Activated CD8-positive, alpha-beta memory T cell treated with anti-CD3 and anti-CD28 coated beads for 1 hour (primary cell): ENCODE measurements at places on chromosomes 4 and X.

- no peak for DNase-seq
Observed at GRCh38 chr4:37383579-37384229, 139.2 kb downstream of the NWD2 start.

DNA sequence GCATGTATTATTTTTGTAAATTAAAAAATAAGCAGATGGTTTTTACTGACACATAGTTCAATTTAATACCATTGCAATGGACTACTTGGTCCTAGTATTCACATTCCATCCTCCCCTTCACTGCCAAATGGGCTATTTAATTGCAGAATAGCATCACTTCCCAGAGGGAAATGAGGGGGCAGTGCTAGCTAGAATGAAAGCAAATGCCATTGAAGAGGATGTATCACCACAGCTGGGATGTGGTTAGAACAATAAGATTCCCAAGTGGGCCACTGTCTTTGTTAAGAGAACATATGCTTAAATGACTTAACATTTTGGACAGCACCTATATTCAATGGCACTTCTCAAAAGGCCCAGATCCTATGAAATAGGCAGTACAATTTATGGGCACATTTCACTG, 224.7 kb downstream of the RBMX2 start:
- DNase-seq, result no peak

GRCh38 chr4:183563874-183564273, 59.0 kb downstream of the ING2 start:
- no peak for DNase-seq

DNA sequence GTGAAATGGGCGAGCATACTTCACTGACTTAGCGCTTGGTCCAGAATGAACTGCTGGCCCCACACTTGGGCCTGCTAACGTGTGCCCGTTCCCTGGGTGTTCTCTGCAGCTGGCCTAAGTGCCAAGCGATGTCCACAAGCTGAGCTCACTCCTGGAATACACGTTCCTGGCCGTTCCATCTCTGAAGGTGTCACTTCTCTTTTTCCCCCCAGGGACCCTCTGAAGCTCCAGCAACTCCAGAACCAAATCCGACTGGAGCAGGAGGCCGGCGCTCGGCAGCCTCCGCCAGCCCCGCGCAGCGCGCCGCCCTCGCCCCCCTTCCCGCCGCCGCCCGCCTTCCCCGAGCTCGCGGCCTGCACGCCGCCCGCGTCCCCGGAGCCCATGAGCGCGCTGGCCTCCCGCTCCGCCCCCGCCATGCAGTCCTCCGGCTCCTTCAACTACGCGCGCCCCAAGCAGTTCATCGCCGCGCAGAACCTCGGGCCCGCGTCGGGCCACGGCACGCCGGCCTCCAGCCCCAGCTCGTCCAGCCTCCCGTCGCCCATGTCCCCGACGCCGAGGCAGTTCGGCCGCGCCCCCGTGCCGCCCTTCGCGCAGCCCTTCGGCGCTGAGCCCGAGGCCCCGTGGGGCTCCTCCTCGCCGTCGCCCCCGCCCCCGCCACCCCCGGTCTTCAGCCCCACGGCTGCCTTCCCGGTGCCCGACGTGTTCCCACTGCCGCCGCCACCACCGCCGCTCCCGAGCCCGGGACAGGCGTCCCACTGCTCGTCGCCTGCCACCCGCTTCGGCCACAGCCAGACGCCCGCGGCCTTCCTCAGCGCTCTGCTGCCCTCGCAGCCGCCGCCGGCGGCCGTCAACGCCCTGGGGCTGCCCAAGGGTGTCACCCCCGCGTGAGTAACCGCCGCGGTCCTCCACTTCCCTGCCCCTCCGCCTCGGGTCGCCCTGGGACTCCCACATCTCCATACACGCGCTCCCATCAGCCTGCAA, 132.3 kb downstream of the CBR4 start:
- DNase-seq, result peak; percentile 1

DNA sequence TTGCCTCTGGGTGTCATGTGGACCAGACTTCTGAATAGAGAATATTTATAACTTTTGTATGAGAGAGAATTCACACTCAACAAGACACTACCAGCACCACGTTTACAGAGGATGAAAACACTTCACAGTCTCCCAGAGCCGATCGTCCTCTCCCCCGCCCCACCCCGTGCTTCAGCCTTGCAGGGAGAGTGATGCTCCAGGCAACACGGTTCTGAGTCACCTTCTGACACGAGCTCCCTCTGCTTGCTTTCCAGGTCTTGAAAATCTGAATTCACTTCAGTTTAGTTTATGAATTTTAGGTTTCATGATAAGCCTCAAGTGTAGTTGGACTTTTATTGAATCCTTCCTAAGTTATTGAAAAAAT, 59.8 kb downstream of the CPLX1 start:
- DNase-seq, result no peak

GRCh38 chrX:85994228-85994627, 53.1 kb downstream of the CHM start:
- no peak for DNase-seq

DNA sequence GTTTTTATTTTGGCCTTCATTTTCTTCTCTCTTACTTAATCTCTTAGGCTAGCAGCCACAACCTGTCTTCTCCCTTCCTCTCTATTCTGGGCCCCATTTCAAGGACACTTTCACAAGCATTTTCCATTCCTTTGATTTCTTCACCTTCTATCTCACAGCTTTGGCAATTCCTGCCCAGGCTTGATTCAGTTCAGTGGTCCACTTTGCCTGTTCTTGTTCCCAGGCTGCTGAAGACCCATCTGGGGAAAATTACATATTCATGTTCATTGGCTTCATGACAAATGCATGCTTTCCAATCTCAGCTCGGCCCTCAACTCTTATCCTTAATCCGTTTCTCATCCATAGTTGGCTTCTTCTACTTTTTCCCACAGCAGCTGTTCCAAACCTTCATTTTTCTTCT, 38.7 kb upstream of the LPAR4 start:
- DNase-seq, result no peak

GRCh38 chr4:123312951-123313592, 83.5 kb upstream of the SPRY1 start:
- DNase-seq, result no peak

- DNase-seq, result peak; percentile 35
Observed at GRCh38 chrX:149871940-149872339, 9.0 kb upstream of the MAGEA8 start.

DNA sequence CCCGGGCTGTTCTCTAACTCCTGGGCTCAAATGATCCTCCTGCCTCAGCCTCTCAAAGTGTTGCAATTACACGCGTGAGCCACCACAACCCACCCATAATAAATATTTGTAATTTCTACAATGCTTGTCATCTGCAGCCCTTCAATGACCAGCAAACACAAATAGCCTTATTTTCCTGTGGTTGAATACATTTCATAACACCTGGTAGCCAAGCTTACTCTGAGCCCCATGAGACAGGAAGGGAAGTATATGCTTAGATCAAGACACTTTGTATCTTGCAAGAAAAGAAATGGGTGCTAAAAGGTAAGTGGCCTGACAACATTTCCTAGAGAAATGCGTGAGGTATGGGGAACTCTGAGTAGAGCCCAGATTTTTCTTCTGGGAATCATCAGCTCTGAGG, 56.9 kb upstream of the PDGFRA start:
- DNase-seq, result no peak

GRCh38 chrX:48998391-48998790, 3.7 kb downstream of the GRIPAP1 start:
- no peak for DNase-seq

GRCh38 chrX:116756958-116757357, 294.2 kb upstream of the CT83 start:
- no peak for DNase-seq

DNA sequence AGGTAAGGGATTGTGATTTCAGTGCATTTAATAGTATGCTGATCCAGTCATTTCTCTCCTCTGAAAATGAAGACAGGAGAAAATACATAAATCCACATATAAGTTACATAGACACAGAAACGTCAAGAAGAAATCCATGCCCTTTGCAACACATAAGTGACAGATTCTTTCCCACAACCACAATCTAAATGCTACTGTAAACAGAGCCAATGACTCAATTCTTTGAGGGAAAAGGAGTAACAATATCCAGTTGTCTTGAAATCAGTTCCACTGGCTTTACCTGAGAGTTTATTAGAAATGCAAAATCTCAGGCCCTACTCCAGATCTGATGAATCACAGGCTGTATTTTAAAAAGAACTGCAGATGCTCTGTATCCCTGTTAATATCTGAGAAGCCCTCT, 66.4 kb downstream of the ARAP2 start:
- no peak for DNase-seq

GRCh38 chr4:124097447-124097846, 615.1 kb downstream of the ANKRD50 start:
- DNase-seq, result no peak

GRCh38 chrX:150162141-150162540, 201.0 kb upstream of the MAMLD1 start:
- DNase-seq, result no peak

DNA sequence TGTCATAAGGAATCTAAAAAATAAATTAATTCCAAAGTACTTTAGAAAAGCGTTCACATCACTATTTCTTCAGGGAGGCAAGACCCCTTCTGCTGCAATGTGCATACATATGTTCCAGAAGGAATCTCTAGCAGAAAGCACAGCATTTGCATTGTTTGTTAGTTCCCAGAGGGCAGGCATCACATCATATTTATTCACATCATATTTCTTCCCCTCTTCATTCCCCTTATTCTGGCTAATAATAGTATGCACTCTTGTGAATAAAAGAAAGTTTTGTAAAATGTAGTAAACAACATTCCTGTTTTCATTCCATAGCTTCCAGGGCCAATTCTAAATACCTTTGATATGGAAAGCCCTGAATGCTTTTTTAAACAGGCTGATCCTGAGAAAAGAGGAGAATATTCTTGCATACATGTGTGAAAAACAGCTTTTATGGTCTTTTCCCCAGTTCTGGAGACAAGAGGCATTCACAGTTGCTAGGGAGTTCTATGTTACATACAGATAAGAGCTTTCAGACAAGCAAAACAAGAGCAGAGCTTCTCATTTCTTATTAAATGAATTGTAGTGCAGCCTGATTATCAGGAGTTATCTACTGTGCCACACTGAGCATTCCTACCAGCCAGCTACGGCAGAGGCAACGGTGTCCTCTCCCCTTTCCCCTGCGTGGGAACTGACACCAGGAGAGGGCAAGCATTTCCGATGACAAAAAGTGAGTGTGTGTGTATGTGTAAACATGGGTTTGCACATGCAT, 15.2 kb downstream of the GATB start:
- no peak for DNase-seq

DNA sequence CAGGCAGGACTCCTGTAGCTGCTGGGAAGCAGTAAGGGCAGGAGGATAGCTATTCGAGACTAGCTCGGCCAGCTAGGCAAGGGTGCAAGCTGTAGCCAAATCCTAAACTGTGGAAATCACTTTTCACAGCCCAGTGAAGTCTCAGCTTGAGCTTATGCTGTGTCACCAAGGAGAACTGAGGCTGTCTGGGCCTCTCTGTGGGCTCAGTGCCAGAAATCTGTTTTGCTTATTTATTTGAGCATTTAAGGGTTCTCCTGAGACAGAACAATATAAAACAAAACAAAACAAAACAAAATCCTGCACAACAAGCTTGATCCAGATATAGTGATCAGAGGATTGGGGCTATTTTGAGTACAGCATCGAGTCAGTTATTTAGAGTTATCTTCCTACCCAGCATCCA, 97.5 kb downstream of the FANCB start:
- no peak for DNase-seq

GRCh38 chrX:105820247-105820646, 2.1 kb upstream of the NRK start:
- DNase-seq, result no peak

- no peak for DNase-seq
Observed at GRCh38 chrX:50103866-50104566, 96.8 kb downstream of the AKAP4 start.

GRCh38 chr4:142614621-142615323, 231.3 kb downstream of the INPP4B start:
- no peak for DNase-seq

DNA sequence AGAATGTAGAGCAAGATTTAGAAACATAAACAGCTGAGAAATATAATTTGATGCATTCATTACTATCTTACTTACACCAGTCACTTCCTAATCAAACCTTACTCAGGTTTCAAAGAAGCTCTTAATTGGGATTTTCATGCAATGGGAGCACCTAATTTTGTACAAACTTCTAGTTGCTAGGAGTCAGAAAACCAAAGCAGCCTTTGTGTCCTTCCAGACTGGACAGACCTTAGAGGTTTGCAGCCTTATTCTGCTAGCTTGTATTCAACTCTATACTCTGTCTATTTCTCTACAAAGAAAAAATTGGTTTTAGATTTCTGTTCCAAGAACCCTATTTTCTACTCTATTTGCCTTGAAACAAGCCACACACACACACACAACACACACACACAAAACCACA, 19.4 kb downstream of the GABRA2 start:
- DNase-seq, result no peak

DNA sequence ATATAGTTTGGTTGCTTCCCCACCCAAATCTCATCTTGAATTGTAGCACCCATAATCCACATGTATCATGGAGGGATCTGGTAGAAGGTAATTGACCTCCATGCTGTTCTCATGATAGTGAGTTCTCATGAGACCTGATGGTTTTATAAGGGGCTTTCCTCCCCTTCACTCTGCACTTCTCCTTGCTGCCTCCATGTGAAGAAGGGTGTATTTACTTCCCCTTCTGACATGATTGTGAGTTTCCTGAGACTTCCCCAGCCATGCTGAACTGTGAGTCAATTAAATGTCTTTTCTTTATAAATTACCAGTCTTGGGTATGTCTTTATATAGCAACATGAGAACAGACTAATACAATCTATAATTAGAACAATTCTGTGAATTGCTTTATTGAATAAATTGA, 11.9 kb upstream of the DCAF4L1 start:
- DNase-seq, result no peak

DNA sequence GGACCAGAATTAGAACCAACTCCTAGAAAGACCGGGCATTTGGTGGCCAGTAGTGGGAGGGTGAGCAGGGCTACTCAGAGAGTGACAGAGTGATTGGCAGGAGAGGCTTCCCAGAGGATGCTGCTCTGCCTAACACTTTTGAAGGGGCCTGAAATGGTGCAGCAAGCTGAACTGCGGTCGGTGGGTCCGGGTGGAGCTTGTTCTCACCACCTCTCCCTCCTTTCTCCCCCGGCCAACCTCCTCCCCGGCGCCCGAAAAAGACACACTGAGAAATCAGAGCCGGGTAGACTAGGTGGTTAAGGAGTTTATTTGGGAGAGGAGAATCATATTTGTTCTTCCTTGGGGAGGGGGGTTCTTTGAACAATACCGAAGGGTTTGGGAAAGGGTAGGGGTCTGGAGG, 1.4 kb upstream of the PRICKLE3 start:
- no peak for DNase-seq

- no peak for DNase-seq
Observed at GRCh38 chr4:1105662-1106061, 7.7 kb downstream of the RNF212 start.

DNA sequence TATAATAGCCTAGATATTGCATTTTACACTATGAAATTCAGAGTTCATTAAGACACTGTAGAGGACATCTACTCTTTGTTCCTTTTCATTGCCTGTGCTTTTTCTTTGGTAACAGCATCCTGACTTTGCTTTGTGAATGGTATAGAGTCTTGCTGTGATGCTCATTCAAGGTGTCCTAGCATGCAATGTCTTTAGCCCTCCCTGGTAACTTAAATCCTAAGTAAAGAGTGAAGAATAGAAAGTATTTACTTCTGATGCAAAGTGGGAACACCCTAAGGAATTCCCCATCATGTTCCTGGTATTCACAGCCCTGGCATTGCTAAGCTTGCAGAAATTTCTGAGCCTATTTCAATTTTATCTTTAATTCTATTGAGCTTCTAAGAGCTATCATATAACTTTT, 400.1 kb downstream of the FAT4 start:
- DNase-seq, result no peak
